Cardiac muscle cell (in vitro differentiated cells and primary cell): ENCODE measurements at places on chromosomes 13 and 19. TPM values are rescaled to one million over a fixed set of nuclear protein-coding genes. Genes with fewer than 3 reads are reported as not detected.

- H3K36me3 ChIP-seq, result no peaks in the 10 kb centered on the region
- H3K4me1 ChIP-seq, result no peaks in the 10 kb centered on the region
- no peak for DNase-seq
- no peak overlapping the region for H3K27ac ChIP-seq
- no peaks in the 10 kb centered on the region for H3K27me3 ChIP-seq
Measured at GRCh38 chr19:6138066-6138465, 2.6 kb downstream of the ACSBG2 start.

DNA sequence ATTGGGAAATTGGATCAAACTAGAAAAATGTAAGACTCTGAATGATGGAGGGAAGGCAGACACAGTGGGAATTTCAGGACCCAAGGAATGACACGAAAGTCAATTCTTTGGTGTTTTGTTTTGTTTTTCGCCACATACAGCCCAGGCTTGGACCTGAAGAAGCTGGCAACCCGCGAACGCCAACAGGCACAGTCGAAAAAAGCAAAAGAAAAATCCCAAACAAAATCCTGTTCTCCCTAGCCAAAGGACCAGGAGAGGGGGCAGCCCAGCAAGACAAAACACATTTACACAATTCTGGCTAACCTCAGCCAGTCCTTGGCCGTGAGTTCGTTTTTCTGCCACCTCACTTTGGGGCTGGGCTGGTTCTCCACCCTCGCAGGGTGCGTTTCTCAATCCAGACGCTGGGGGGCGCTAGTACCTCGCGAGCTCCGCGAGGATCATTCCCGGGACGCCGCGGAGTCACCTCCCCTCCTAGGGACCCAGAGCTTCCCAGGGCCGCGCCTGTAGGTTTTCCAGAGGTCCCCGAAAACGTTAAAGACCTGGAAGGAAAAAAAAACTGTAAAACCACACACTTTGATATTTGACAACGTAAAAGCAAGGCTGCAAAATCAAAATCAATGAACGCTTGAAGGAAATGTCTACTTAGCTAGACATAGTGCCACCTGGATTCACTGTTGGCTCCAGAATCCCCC lies 34.9 kb upstream of the TPM4 start:
- no peaks in the 10 kb centered on the region for H3K27me3 ChIP-seq
- H3K4me3 ChIP-seq, result no peak overlapping the region
- peak; percentile 82 for DNase-seq
- H3K36me3 ChIP-seq, result no peaks in the 10 kb centered on the region
- no peaks in the 10 kb centered on the region for H3K4me1 ChIP-seq

DNA sequence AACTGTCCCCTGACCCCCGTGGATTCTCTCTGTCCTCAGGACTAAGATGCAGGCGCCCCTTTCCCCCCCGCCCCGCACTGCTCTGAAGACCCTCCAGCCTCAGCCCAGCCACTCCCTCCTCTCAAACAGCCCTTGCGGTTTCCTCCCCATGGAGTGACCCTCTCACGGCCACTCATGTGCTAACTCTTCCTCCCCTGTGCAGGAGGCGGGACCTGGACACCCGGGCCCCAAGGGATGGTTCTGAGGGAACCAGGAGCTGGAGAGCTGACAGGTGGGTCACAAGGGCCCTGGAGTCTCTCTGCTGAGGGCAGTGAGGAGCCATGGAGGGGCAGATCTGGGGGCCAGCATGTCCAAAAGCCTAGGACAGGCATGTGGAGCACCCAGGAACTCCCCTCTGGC lies 1.9 kb downstream of the ISOC2 start:
- H3K27ac ChIP-seq, result no peak overlapping the region
- no peak for DNase-seq
- no peaks in the 10 kb centered on the region for H3K27me3 ChIP-seq

DNA sequence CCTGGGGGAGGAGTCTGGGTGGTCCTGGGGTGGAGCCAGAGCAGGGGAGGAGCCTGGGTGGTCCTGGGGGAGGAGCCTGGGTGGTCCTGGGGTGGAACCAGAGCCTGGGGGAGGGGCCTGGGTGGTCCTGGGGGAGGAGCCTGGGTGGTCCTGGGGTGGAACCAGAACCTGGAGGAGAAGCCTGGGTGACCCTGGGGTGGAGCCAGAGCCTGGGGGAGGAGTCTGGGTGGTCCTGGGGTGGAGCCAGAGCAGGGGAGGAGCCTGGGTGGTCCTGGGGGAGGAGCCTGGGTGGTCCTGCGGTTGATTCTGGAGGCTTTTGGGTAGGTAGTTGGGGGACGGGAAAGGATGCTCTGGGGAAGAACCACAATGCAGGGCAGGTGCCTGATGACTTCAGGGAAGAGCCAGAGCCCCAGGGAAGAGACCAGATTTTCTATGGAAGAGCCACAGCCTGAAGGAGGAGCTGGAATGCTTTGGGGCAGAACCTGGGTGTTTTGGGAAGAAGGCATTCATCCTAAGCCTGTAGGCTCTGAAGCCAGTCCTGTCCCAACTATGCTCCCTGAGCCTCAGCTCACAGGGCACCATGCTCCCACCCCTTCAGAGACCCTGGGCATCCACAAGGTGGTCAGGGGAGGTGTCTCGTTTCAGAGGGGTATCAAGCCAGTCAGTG lies 15.0 kb downstream of the MRPS12 start:
- DNase-seq, result no peak
- H3K4me1 ChIP-seq, result no peaks in the 10 kb centered on the region
- H3K27me3 ChIP-seq, result no peaks in the 10 kb centered on the region
- H3K4me3 ChIP-seq, result no peak overlapping the region

The ZNF616 gene
- polyA plus RNA-seq, result 7.7 and 15.3 TPM in 2 replicates

The KLHL1 gene
- polyA plus RNA-seq, result not detected in 2 replicates

GRCh38 chr13:48251611-48252081 lies 18.6 kb downstream of the ITM2B start:
- no peaks in the 10 kb centered on the region for H3K27me3 ChIP-seq
- peaks cover 6% of the 10 kb centered on the region for H3K4me1 ChIP-seq
- peak; percentile 71 for DNase-seq
- no peak overlapping the region for H3K4me3 ChIP-seq

DNA sequence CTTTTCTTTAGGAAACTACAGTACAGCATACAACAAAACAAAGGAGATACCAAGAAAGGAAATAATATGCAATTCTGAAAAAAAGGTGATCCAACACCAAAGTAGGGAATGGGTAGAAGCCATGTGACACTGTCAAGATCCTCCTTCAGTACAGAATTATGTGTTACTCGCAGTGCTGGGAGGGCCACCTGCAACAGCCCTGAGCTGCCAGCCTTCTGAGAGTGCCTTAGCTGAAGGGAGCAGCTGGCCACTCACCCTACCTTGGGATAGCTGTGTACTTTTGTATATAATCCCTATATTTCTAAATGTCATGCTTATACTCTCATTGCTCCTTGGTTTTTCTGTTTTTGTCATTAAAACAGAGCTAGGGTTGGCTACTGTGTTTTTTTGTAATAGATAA lies 1518.2 kb upstream of the PCDH20 start:
- peaks cover 4% of the 10 kb centered on the region for H3K4me1 ChIP-seq
- no peak for DNase-seq
- no peaks in the 10 kb centered on the region for H3K36me3 ChIP-seq
- no peak overlapping the region for H3K4me3 ChIP-seq

DNA sequence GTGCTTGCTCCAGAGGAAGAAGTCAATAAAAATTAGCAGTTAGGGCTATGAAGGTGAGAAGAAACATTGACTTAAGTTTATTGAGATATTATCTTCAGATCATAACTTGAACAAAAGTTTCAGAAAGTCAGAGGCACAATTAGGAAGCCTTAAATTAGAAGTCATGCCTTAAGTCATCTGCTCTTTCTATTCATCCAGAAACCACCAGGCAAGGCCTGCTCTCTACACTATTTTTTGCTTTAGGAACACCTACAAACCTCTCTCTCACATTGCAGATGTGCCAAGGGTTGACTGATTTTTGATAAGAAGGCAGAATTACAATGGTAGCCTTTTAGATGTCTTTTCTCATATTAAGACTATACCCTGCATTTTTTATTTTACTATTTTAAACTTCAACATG lies 268.7 kb downstream of the SPRY2 start:
- H3K27me3 ChIP-seq, result no peaks in the 10 kb centered on the region
- H3K4me1 ChIP-seq, result no peaks in the 10 kb centered on the region
- H3K27ac ChIP-seq, result no peak overlapping the region
- no peaks in the 10 kb centered on the region for H3K36me3 ChIP-seq
- H3K4me3 ChIP-seq, result no peak overlapping the region
- DNase-seq, result no peak

DNA sequence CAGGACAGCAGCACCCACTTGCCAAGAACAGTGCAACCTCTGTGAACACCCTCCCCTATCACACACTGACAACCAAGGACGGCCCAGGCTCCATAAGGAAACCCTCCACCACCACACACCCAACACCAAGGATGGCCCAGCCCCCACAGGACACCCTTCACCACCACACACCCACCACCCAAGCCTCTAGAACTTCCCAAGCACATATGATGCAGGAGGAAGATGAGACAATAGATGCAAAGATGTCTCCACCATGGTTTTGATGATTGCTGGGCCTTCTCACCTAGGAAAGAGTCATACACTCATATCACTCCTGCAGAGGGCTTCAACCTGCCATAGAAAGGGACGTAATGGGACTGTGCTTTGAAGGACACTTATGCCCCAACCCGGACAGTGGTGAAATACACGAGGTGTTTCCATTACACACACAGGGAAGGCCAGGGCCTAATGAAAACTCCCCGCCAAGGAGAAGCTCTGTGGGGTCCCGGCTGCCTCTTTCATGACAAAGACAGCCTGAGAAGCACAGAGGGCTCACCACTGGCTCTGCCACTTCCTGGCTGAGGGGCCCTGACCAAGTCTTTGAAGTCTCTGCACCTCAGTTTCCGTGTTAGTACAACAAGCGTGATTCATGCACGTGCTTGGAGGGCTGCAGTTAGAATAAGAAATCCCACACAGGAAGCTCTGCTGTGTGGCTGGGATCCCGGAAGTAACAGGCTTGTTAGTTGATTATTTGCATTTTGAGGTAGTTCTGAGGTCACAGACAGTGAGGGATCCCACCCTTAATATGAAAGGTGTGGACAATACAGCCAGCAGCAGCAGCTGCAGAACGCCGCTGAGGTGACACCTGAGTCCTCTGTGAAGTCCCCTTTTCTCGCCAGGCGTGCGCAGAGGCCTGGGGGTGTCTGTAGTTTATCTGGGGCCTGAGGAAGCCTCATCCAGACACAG lies 61.9 kb upstream of the ATP12A start:
- no peak overlapping the region for H3K27ac ChIP-seq
- no peaks in the 10 kb centered on the region for H3K36me3 ChIP-seq
- no peak for DNase-seq

GRCh38 chr13:107373551-107373950 lies 805.6 kb upstream of the ARGLU1 start:
- H3K4me1 ChIP-seq, result no peaks in the 10 kb centered on the region
- DNase-seq, result peak; percentile 75
- no peak overlapping the region for H3K27ac ChIP-seq
- H3K36me3 ChIP-seq, result no peaks in the 10 kb centered on the region
- H3K27me3 ChIP-seq, result no peaks in the 10 kb centered on the region
- H3K4me3 ChIP-seq, result no peak overlapping the region

GRCh38 chr13:104021806-104022397 lies 955.7 kb upstream of the SLC10A2 start:
- peaks cover 4% of the 10 kb centered on the region for H3K4me1 ChIP-seq
- DNase-seq, result no peak
- no peaks in the 10 kb centered on the region for H3K27me3 ChIP-seq
- H3K4me3 ChIP-seq, result no peak overlapping the region

GRCh38 chr19:16375157-16375935 lies 50.7 kb downstream of the KLF2 start:
- no peaks in the 10 kb centered on the region for H3K27me3 ChIP-seq
- no peak for DNase-seq
- peak overlapping the region; percentile 81 for H3K27ac ChIP-seq
- H3K36me3 ChIP-seq, result peaks cover 2% of the 10 kb centered on the region
- H3K4me3 ChIP-seq, result no peak overlapping the region
- peaks cover 13% of the 10 kb centered on the region for H3K4me1 ChIP-seq

- no peaks in the 10 kb centered on the region for H3K27me3 ChIP-seq
- peak overlapping the region; percentile 89 for H3K27ac ChIP-seq
- peak; percentile 92 for DNase-seq
- peak overlapping the region; percentile 96 for H3K4me3 ChIP-seq
- H3K4me1 ChIP-seq, result peaks cover 6% of the 10 kb centered on the region
Measured at GRCh38 chr19:2270423-2271233, 11.3 kb downstream of the PEAK3 start.

The DPF1 gene
- 4.9 and 6.5 TPM in 2 replicates for polyA plus RNA-seq

The ZNF471 gene
- polyA plus RNA-seq, result 0.83 and 4.1 TPM in 2 replicates

GRCh38 chr19:17457616-17458015 lies 3.1 kb downstream of the NXNL1 start:
- H3K36me3 ChIP-seq, result no peaks in the 10 kb centered on the region
- H3K27me3 ChIP-seq, result peaks cover 46% of the 10 kb centered on the region
- no peak for DNase-seq
- no peak overlapping the region for H3K27ac ChIP-seq
- H3K4me3 ChIP-seq, result no peak overlapping the region

The ZNF878 gene
- polyA plus RNA-seq, result 1.0 TPM in 1 of 2 replicates, not detected in the other

DNA sequence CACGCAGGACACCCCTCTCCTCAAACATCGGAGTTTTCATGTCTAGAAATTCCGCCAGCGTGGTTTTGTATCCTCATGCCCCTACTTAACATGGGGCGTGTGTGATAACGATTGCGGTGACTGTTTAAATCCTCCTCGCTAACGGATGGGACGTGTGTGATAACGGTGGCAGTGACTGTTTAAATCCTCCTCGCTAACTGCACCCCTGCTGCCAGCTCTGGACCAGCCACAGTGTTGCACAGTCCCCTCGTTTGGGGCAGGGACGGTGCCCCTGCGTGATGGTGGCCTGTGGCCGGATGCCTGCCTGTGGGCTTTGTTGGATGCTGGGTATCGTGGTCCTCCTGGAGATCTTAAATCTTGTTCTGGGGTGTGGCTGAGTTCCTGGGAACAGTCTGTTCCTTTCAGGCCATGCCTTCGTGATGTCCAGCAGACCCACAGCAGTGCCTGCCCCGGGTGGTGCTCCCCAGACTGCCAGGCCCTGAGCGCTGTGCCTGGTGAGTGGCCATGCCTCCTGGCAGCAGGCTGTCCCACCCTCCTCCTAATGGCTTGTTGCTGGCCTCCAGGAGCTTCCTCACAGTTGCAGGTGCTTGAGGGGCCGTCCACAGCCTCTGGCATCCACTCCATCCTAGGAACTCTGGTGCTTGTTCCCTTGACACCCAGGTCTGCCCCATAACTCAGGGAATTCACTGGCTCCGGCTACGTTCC lies 122.5 kb upstream of the MCF2L start:
- H3K4me1 ChIP-seq, result no peaks in the 10 kb centered on the region
- H3K27ac ChIP-seq, result no peak overlapping the region
- no peaks in the 10 kb centered on the region for H3K27me3 ChIP-seq
- H3K4me3 ChIP-seq, result no peak overlapping the region
- H3K36me3 ChIP-seq, result peaks cover 27% of the 10 kb centered on the region

GRCh38 chr19:8695501-8695900 lies 3.1 kb downstream of the ACTL9 start:
- H3K4me3 ChIP-seq, result no peak overlapping the region
- H3K27me3 ChIP-seq, result no peaks in the 10 kb centered on the region
- H3K36me3 ChIP-seq, result no peaks in the 10 kb centered on the region
- no peak for DNase-seq

GRCh38 chr13:109568339-109568818 lies 218.0 kb downstream of the IRS2 start:
- no peak overlapping the region for H3K27ac ChIP-seq
- H3K27me3 ChIP-seq, result no peaks in the 10 kb centered on the region
- no peak for DNase-seq
- H3K4me3 ChIP-seq, result no peak overlapping the region
- H3K36me3 ChIP-seq, result no peaks in the 10 kb centered on the region
- H3K4me1 ChIP-seq, result no peaks in the 10 kb centered on the region
